ENCODE measurements at places on chromosomes 3 and 15.

DNA sequence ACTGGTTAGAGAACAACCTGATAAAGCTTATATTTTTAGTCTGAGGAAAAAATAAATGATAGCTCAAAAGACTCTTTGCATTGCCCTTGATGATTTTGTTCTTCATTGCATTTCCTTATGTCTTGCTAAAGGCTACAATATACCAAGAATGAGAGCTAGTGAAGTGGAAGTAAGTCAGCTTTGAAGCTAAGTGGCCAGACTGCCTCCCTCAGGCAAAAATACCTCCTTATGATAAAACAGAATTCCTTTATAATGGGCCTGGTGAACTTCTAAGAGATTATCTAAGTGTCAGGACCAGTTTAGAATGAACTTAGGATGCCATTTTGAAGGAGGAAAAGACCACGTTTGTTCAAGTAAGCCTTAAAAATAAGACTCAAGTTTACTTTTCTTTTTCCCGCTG, 678.4 kb downstream of the ROBO2 start:
- DNase-seq: no peak

DNA sequence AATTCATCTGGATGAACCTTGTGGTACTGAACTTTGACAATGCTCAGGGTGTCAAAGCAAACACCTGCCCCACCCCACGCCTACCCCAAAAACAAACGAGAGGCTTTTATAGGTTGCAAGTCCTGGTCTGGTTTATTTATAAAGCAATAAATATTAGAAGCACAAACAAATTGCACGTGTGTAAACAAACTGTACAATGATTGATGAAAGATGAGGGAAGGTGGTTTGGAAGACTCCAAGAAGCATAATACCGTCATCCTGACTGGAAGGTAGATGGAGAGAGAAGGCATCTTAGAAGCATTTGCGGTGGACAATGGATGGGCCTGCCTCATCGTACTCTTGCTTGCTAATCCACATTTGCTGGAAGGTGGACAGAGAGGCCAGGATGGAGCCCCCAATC, 5.2 kb downstream of the ACTC1 start:
- DNase-seq: no peak

- DNase-seq: no peak
Measured at GRCh38 chr3:104669083-104669482, 697.6 kb upstream of the ALCAM start.

- DNase-seq: no peak
Measured at GRCh38 chr3:30843877-30844276, 50.6 kb downstream of the GADL1 start.

DNA sequence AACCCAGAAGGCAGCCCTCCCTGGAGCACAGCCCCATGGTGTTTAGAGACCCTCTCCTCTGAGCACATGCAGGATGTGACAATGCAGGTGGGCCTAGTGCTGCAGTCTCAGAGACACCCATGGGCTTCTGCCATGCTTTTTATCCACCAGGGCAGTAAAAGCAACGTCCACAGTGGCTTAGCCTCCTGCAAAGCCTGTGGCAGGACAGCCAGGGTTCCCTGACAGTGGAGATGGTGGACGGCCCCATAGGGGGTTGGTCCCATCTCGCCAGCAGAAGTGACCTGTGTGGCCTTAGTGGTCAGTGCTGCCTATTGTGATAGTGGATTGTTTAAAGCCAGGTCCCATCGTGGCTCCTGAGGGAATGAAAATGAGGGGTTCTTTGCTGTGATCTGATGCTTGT, 46.6 kb downstream of the APBA2 start:
- no peak for DNase-seq

DNA sequence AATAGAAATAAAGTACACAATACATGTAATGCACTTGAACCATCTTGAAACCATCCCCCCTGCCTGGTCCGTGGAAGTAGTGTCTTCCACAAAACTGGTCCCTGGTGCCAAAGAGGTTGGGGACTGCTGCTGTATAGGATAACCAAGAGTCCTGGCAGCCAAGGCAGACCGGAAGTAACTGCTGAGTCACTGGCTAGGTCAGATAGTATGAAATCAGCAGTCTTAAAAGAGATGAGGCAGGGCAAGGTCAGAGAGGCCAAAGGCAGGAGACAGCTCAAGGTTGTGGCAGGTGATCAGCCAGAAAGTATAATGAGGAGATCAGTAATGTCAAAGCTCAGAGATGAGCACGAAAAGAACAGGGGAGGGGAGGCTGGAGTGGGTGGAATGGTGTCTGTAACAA, 60.2 kb downstream of the MAP3K13 start:
- DNase-seq: no peak

GRCh38 chr3:13620776-13621365, 71.9 kb downstream of the FBLN2 start:
- no peak for DNase-seq

- DNase-seq: no peak
Measured at GRCh38 chr3:133525435-133525834, 48.1 kb upstream of the CDV3 start.

DNA sequence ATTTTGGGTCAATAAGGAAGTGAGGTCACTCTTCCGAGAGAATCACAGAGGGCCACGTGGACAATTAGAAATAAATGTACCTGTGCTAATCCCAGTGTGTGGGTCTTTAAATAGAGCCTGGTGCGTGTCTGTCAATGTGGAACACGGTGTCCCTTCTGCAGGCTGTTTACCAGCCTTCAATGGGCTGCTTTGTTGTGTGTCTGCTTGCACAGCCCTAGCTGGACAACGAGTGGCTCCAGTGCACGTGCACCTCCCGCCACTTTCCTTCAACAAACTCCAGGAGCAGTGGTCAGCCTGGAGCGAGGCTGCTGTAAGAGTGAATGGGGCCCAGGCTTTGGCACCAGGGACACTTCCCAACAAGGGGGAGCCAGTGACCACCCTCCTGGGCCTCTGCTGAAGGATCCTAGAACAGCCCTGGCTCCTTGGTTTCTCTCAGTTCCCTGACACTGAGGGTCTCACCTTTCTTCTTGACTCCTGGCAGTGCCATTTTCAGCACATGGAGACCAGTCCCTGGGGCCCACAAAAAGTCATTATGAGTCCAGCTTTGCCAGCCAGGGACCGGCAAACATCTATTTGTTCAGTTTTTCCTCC, 76.1 kb downstream of the ISG20 start:
- no peak for DNase-seq

- no peak for DNase-seq
Measured at GRCh38 chr3:177438596-177439220, 241.4 kb upstream of the TBL1XR1 start.

DNA sequence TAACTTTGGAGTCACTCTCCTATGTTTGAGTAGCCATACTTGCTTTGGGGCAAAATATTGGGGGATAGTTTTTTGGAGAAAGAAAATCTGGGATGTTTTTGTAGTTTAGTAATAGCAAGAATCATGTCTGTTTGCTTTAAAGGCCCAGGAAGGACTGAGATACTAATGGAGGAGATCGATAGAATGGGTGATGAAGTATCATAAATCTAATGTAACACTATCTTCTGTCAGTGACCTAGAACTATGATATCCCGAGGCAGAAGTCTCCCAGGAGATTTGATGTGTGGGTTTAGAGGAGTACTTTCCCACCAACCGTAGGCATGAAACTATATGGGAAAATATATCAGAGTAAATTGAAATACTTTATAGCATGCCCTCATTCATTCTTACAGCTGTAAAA, 21.0 kb upstream of the NFKBIZ start:
- DNase-seq: no peak

GRCh38 chr15:97683831-97684230, 276.7 kb upstream of the ARRDC4 start:
- DNase-seq: no peak

DNA sequence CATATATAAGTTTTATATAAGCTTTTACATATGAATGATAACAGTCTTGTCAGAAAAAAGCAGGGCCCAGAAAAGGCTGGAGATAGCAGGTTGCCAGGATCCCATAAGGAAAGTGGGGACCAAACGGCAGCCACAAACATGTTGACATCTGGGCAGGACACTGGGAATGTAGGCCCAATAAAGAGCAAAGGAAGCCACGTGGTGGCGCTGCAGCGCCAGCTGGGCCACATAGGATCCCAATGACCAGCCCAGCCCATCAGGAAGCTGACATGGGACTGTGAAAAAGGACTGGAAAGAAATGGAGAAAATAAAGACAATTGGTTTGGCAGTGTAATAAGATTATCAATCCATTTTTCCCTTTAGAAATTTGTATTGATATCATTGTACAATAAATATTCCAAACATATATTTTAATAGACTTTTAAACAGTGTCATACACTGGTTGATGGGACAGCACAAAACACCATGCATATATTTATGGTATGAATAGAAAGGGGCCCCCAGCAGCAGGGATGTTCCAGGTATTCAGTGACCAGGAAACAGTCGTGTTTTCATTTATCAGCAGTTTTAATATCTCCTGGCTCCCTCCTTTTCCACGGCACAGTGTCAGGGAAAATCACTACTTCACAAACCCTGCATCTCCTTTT, 89.0 kb upstream of the STRIT1 start:
- peak; percentile 75 for DNase-seq

GRCh38 chr3:159875116-159875515, 113.5 kb upstream of the IL12A start:
- no peak for DNase-seq

- no peak for DNase-seq
Measured at GRCh38 chr3:184097556-184097955, 692 bp downstream of the HTR3E start.

DNA sequence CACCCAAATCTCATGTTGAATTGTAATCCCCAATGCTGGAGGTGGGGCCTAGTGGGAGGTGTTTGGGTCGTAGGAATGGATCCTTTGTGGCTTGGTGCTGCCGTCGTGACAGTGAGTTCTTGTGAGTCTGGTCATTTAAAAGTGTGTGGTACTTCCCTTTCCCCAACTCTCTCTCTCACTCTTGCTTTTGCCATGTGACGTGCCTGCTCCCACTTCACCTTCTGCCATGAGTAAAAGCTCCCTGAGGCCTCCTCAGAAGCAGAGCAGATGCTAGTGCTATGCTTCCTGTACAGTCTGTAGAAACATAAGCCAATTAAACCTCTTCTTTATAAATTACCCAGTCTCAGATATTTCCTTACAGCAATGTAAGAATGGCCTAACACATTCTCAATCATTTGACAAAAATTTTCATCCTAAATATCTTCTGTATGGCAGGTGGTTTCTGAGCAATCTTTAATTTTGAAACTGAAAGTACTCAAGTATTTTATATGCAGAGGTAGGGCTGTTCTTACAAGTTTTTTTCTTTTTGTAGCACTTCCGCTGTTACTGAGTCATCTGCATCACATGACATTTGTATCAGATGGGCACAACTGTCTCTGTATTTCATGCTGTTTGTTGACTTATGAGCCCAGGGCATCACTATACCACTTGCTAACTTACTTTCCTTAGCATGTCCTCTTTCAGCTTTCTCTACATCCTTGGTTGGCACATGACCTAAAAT, 8.8 kb downstream of the RPL39L start:
- DNase-seq: no peak

DNA sequence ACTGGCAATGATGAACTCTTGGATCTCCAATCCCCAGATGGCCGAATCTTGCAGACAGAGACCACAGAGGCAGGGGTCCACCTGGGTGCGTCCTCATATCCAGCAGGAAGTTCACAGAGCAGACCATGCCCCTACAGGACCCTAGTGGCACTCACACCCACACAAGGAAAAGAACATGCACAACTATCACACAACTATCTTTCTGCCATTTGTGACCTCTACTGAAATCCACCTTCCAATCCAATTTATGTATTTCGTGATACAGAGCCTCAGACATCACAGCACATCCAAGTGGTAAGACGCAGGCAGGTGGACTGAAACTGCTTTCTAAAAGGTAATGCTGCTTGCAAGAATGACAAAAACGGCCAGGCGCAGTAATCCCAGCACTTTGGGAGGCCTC, 44.6 kb upstream of the SPATA12 start:
- no peak for DNase-seq

All from NCI-H1694 treated with DMSO at 0.1 percent for 48 hours (cell line).